ENCODE measurements at places on chromosomes 6 and 20.

DNA sequence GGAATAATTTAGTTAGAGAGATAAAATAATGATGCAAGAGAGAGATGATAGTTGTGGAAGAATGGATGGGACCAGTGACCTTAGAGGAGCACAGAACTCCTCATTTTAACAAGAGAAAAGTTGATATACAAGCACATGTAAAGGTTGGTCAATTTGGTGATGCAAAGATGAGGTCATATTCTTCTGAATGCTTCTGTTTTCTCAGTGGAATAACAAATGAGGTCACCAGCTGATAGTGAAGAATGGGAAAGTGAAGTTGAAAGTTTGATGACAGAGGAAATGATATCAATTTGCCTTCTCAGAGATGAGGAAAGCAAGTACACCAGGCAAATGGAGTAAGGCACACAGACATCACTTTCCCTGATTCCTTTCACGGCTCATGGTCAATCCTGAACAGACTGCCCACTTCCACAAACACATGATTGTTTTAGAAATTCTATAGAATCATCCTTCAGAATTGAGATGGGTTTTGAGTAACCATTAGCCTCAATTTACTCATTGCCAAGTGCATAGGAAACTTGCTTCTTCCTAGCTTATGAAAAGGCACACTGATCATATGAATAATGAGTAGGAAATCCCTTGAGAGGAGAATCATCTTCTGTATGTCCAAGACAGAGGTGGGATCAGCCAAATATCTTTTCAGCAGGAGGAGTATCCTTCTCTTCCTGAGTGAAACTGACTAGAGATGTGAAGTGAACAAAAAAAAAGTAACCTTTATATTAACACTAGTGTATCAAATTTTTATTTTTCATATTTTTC, 82.4 kb upstream of the TCF21 start:
- DNase-seq: no peak

GRCh38 chr6:7910298-7910653, 312 bp downstream of the TXNDC5 start:
- DNase-seq: no peak

DNA sequence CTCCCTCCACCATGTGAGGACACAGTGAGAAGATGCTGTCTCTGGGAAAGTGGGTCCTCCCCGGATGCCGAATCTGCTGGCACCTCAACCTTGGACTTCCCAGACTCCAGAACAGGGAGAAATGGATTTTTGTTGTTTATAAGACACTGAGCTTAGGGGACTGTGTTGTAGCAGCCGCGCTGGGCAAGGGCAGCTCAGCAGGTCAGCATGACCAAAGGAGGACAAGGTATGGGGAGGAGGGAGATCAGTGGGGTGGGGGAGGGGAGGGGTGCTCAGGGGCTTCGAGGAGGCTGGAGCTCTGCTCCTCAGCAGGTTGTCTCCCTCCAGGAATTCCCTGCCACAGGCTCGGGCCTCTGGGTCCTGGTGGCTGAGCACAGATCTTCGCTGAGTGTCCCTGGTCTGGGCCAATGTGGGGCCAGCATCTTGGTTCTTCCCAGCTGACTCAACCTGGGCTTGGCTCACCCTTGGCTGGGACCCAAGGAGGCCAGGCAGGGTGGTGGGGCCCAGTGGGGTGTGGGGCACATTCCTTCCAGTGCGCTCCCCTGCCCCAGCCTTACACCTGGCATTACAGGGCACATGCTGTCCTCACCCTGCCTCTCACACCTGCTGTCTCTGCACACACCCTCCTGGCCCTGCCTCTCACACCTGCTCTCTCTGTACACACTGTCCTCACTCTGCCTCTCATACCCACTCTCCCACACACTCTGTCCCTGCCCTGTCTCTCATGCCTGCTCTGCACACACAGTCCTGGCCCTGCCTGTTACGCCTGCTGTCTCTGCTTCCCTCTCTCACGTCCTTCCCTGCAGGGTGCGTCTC, 107.3 kb downstream of the SYCP2 start:
- no peak for DNase-seq

- DNase-seq: no peak
Measured at GRCh38 chr20:59634435-59635005, 30.2 kb downstream of the PHACTR3 start.

DNA sequence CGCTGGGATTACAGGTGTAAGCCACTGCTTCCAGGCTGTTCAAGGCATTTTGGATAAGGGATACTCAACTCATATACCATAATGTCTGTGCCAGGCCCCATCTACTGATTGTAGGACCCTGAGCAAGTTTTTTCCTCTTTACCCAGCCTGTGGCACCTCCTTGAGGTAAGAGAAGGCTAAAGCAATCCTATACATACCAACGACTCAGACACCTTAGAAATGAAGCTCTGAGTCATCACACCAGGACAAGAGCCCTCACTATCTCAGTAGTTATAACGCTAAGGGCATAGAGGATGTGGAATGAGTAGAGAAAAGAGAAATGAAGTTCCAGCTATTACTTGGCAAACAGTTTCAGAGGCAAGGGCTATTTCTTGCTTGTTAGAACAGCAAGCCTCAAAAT, 16.9 kb downstream of the NDRG3 start:
- no peak for DNase-seq

- no peak for DNase-seq
Measured at GRCh38 chr6:3612341-3613041, 139.0 kb downstream of the PXDC1 start.

DNA sequence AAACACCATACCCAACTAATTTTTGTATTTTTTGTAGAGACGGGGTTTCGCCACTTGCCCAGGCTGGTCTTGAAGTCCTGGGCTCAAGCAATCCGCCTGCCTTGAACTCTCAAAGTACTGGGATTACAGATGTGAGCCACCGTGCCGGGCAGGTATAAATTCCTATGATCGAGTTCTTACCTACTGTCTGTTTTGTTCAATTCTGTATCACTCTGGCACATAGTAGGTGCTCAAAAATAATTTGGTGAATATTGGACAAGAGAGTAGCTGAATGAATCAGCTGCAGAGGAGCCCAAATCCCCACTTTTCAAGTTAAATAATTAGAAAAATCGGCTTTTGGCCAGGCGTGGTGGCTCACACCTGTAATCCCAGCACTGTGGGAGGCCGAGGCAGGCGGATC, 13.7 kb upstream of the ZMYND8 start:
- DNase-seq: peak; percentile 10

DNA sequence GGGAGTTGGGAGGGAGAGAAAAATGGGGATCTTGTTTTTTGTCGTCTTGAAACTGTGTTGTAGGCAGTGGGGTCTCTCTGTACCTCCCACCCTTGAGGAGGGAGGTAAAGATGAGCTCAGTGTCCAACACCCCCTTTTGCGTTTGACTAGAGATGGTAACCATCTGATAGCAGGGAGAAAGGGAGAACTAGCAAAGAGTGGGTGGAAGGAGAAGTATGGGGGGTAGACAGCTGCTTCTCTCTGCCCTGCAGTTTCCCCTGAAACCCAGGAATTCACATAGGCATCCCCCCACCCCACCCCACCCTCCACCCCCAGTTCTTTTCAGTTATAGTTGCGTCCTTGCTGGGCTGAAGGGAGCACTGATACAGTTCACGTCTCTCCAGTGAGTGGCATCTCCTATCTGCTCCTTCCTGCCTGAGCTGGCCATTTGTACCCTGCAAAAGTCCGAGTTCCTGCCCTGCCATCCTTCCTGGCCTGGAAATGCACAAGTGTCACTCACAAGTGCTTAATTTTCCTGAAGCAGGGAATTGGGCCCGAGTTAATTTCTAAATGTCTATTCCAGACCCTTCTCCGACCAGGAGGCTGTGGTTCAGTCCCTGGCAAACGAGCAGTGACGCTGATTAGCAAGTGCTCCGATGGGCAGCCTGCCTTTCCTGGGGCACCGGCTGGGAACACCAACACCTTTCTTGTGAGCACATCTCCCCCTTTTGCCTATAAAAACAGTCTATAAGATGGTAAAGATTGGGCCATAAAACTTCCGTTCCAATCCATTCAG, 1.5 kb downstream of the SIRPA start:
- no peak for DNase-seq

DNA sequence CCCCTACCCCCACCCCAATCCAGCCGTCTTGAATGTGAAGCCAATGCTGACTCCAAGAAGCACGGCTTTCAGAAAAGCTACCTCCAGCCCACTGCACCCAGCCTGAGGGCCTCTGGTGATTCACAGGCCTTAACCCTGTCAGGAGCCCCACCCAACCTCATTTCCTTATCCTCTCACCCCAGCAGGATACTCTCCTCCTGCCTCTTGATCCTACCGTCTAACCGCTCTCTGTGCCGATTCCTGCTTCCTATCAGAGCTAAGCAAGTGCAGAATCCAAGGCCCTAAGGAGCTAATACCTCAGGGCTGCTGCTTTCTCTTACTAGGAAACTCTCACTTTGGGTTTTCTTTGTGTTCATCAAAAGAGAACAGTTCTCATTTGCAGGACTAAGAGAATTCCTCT, 47.2 kb downstream of the TRERF1 start:
- no peak for DNase-seq

DNA sequence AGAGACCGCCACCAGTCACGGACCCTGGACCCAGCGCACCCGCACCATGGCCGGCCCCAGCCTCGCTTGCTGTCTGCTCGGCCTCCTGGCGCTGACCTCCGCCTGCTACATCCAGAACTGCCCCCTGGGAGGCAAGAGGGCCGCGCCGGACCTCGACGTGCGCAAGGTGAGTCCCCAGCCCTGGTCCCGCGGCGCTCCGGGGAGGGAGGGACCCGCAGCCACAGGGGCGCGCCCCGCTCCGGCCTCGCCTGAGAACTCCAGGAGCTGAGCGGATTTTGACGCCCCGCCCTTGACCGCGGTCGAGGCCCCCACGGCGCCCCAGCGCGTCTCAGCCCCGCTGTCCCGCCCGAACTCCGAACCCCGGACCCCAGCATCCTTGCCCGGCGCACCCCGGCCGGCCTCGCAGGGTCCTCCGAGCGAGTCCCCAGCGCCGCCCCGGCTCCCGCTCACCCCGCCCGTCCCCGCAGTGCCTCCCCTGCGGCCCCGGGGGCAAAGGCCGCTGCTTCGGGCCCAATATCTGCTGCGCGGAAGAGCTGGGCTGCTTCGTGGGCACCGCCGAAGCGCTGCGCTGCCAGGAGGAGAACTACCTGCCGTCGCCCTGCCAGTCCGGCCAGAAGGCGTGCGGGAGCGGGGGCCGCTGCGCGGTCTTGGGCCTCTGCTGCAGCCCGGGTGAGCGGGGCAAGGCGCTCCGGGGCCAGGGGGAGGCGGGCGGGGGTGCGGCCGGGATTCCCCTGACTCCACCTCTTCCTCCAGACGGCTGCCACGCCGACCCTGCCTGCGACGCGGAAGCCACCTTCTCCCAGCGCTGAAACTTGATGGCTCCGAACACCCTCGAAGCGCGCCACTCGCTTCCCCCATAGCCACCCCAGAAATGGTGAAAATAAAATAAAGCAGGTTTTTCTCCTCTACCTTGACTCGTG, at the start of gene OXT:
Gene OXT, plus strand, starts transcription at position 11 of the 920 bp plus-strand sequence. Its CDS starts 36 bp downstream, at position 47.
- no peak for DNase-seq

Measured in right lobe of liver (tissue), 6 donors.